Head of caudate nucleus (tissue), 42 donors: ENCODE measurements at places on chromosomes 3 and 15.

DNA sequence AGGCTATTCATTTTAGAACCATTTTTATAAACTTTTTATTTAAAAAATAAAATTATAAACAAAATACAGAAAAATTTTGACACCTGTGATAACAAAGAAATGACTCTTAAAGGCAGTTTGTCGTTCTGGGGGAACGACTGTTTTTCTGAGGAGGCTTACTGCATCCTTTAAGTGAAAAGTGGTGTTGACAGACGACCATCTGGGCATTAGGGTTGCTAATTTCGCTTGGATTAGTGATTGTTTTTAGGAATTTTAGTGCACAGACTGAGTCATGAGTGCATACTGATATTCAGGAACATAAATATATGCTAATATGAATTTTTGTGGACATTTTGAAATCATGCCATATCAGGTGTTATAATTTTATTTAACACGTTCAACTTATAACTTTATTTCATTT, 28.5 kb downstream of the OSTN start:
- no peak for DNase-seq

DNA sequence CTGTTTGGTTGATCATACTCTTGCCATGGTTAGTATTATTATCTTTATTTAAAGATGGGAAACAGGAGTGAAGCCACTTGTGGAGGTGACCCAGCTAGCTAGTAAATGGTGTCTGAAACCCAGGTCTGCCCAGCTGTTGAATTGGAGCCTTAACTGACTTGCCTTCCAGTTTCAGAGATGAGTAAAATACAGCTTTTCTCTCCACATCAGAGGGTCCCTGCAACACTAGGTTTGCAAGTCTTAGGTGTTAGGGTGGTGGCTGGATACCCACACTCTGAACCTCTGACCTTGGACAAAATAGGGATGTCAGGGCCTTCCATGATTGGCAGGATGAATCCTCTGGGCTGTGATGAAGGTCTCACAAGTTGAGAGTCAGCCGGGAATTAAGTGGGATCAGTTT, 4.1 kb downstream of the FLNB start:
- no peak for DNase-seq

DNA sequence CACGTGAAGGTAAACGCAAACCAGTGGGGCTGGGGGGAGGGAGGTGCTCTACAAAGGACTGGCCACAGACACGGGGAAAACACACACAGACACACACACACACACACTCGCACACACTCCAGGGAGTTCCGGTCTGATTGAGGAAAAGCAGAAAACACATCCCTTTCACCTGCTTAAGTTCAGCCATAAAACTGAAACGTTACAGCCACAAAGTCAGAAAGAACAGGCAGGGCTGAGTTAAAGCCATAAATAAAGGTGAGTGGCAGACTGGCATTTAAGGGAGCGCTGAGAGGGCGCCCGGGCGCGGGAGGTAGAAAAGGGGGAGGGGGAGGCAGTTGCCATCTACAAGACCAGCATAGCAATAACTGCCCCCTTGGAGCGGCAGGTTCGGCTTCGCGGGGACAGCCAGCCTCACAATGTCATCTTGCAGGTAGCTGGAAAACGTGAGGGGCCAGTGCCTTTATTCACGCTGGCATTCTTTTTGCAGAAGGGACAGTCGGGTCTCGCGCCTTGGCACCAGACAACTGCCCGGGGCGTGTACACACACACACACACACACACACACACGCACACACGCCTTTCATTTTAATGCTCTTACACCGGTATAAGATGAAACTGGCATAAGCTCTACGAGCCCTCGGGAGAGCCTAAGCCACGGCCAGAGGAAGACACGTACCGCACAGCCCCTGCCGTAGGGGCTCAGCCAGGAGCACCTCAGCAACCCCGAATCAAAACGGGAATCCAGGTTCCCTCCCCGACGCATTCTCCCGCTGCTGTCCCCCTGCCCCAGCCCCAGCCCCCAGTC, 866 bp downstream of the TNIK start:
- DNase-seq: peak; percentile 50

GRCh38 chr3:143119974-143120715, 574 bp downstream of the CHST2 start:
- peak; percentile 43 for DNase-seq
